ENCODE measurements at places on chromosomes 7 and 10.
A peak's percentile ranks its signal among the peaks of the same experiment; 100 is the strongest.

DNA sequence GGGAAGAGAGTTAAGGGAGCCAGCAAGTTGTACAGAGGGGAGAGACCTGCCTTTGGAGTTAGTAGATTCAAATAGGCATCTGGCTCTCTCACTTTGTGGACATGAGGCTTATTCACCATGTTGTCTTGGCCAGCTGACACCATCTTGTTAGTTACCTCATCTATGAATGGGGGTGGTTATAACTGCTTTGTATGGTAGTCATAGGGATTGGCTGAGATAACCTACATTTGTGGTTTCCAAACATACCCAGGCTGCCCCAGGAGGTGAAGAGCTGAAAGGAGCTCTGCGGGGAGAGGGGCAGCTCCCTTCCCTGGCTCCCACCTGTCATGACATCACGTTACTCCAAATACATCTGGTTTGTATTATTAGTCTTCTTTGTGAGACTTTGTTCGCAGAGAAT is 393.3 kb upstream of the AUTS2 start:
- no peak for DNase-seq

GRCh38 chr10:14554491-14555205 is 220.0 kb downstream of the FAM107B start:
- no peak for DNase-seq

- DNase-seq: no peak
Observed at GRCh38 chr7:118846977-118847376, 622.5 kb downstream of the ANKRD7 start.

DNA sequence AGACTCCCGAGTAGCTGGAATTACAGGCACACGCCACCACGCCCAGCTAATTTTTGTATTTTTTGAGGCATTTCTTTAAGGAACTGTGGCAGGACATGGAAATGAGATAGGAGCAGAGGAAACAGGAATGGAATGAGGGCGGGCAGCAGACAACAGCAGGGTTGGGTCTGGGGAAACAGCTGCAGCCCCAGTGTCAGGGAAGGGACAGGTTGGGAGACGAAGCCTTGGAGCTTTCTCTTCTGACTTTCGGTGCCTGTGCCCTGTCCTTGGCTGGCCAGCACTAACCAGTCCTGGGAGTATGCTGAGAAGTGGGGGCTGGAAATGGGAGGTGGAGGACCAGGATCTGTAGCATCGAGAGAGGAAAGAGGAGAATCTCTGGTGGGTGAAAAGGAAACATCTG is 47.4 kb downstream of the ATOH7 start:
- no peak for DNase-seq

DNA sequence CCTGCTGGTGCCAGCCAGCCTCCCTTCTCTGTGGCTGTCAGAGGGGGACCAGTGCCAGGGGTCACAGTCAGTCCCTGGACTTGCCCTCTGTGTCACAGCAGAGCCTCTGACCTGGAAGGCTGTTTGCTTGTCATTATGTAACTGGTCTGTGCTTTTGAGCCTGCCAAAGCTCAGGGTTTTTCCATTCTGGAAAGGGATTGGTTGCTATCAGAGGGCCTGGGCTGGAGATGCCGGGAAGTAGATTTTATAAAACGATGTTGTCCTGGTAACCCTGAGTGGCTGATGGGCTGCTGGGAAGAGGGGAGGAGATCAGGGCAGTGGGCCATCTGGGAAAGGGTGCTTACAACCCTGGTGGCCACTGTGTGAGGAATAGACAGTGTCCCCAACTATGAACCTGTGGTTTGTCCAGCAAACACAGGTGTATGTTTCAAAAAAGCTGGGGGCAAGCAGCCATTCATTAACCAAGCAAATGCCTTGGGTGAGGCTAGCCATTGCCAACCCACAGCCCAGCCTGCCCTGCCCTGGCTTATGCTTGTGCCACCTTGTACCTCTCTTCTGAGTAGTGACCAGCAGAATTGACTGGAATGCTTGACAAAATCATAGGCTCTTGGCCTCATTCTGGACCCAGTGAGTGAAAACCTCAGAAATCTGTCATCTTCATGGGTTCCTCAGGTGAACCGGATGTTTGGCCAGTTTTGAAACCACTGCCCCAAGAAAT is 21.6 kb downstream of the SFTPD start:
- no peak for DNase-seq

- no peak for DNase-seq
Observed at GRCh38 chr10:30284865-30285594, 64.0 kb downstream of the MTPAP start.

DNA sequence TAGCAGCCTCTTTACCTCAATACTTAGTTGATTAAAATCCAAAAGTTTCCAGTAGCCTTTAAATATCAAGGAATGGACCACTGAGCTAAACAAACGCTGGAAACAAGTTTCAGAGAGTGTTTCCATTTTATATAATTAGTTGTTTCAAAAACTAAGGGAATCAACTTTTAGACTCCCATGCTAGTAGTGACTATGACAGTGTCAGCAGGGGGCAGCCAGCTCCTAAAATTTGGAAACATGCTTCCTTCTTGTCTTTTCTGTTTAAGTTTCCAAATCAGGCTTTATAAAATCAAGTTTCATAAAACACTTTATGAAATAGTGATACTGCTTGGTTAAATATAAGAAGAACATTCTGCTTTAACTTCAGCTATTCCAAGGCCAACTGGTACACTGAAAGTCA is 138.2 kb upstream of the TMEM229A start:
- DNase-seq: no peak

DNA sequence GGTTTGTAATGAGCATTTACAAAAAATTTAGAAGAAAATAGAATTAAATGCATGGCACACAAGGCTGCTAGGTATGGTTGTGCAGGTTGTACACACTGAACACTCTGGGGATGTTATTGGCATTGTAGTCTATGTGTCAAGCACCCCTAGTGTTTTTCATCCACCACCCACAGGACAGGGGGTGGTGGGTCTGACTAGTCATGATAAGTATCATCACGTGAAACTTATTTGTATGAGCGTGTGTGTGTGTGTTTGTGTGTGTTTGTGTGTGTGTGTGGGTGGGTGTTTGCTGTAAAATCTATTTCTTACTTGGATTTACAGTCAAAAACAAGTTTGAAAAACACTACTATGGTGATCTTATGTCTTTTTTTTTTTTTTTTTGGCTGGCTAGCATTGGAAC is 66.5 kb downstream of the MAP3K8 start:
- DNase-seq: no peak

- no peak for DNase-seq
Observed at GRCh38 chr10:84844461-84844860, 516.1 kb downstream of the CCSER2 start.

- DNase-seq: no peak
Observed at GRCh38 chr10:89217057-89217990, 10.2 kb upstream of the CH25H start.

DNA sequence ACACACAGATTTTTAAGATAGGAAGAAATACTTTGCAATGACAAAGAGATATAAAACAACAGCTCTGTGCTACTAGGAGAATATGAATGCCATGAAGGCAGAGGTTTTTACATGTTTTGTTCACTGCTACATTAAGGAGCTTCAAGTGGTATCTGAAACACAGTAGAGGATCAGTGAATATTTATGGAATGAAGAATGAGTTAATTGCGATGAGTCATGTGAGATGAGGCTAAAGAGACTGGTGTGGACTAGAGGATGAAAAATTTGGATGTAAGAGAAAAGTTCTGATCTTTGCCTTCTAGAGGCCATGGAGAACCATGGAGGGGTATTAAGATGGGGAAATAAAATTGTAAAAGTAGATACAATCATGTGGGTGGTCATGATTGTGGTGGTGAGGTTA is 434.2 kb downstream of the PHTF2 start:
- no peak for DNase-seq

- no peak for DNase-seq
Observed at GRCh38 chr7:8092140-8092539, 123.5 kb downstream of the GLCCI1 start.

GRCh38 chr10:19920075-19920726 is 104.0 kb downstream of the PLXDC2 start:
- no peak for DNase-seq

- DNase-seq: no peak
Observed at GRCh38 chr7:386385-386784, 96.4 kb downstream of the FOXL3 start.

- peak; percentile 84 for DNase-seq
Observed at GRCh38 chr7:155205368-155206317, 92.0 kb upstream of the INSIG1 start.

DNA sequence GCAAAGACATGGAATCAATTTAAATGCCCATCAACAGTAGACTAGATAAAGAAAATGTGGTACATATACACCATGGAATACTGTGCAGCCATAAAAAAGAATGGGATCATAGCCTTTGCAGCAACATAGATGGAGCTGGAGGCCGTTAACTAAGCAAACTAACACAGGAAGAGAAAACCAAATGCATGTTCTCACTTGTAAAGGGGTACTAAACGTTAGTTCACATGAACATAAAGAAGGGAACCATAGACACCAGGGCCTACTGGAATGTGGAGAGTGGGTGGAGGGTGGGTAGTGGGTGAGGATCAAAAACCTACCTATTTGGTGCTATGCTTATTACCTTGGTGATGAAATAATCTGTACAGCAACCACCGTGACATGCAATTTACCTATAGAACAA is 78.4 kb upstream of the GSDME start:
- DNase-seq: no peak

GRCh38 chr7:134729895-134730294 is 49.5 kb upstream of the CALD1 start:
- no peak for DNase-seq

DNA sequence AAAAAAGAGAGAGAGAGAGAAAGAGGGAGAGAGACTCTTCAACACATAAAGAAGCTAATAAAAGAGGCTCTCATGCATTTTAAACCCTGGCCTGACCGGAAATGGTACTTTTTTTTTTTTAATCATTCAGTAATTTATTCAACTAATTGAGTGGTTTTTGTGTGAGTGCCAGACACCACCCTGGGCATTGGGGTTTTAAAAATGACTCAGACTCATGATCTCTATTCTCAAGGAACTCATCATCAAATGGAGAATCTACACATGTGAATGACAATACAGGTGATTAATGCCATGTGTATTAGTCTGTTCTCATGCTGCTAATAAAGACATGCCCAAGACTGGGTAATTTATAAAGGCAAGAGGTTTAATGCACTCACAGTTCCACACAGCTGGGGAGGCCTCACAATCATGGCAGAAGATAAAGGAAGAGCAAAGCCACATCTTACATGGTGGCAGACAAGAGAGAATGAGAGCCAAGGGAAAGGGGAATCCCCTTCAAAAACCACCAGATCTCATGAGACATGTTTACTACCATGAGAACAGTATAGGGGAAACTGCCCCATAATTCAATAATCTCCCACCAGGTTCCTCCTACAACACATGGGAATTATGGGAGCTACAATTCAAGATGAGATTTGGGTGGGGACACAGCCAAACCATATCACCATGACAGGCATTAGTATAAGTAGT is 158.5 kb upstream of the AUTS2 start:
- no peak for DNase-seq

DNA sequence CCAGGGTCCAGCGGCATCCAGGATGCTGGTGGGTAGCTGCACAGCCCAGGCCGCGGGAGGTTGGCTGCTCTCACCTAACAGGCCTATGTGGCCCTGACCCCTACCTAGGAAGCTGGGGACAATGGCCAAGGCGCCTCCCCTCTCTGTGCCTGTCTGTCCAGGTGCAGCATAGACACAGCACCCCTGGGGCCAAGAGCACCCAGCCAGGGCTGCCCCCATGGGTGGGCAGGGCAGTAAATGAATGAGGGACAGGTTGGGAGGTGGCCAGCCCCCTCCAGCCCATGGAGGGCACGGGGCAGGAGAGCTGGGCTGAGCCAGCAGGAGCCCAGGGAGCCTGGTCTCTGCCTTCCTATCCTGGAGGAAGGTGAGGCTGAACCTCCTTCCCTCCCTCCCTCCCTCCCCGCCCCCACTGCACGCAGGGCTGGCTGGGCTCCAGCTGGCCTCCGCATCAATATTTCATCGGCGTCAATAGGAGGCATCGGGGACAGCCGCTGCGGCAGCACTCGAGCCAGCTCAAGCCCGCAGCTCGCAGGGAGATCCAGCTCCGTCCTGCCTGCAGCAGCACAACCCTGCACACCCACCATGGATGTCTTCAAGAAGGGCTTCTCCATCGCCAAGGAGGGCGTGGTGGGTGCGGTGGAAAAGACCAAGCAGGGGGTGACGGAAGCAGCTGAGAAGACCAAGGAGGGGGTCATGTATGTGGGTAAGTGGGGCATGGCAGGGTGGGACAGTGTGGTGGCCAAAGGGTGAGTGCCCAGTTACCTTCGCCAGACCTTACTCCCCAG is at the start of gene SNCG:
TSS of gene SNCG (plus strand) at position 484 of the 785 bp plus-strand sequence. CDS start at position 583, 99 bp downstream.
- no peak for DNase-seq

DNA sequence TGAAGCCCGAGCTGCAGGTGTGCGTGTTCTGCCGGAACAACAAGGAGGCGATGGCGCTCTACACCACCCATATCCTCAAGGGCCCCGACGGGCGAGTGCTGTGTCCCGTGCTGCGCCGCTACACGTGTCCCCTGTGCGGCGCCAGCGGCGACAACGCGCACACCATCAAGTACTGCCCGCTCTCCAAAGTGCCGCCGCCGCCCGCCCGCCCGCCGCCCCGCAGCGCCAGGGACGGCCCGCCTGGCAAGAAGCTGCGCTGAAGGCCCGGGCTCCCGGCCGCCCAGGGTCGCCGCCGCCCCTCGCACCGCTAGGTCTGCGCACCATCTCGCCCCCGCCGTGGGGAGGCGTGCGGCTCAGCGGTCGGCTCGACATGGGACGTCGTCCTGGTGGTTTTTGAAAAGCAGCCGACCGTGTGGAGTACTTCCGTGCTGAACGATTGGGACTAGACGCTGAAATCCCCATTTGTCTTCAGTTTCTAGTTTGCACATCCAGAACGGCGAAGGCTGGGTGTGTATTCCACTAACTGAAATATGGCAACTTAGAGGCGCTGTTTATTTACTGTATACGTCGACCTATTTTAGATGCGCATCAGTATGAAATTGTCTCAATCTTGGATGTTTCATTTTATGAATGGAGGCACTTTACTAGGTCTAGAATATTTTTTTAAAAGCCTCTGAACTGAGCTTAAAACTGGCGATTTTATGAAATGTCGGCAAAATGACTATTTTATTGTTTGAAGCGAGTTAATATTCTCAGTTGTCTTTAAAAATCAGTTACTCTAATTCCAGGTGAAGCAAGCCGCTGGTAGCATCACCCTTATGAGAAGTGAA is 1.1 kb downstream of the NANOS1 start:
- DNase-seq: no peak

GRCh38 chr7:8175929-8176369 is 86.0 kb downstream of the ICA1 start:
- no peak for DNase-seq

- DNase-seq: no peak
Observed at GRCh38 chr10:28533186-28533564, 257 bp downstream of the WAC start.

DNA sequence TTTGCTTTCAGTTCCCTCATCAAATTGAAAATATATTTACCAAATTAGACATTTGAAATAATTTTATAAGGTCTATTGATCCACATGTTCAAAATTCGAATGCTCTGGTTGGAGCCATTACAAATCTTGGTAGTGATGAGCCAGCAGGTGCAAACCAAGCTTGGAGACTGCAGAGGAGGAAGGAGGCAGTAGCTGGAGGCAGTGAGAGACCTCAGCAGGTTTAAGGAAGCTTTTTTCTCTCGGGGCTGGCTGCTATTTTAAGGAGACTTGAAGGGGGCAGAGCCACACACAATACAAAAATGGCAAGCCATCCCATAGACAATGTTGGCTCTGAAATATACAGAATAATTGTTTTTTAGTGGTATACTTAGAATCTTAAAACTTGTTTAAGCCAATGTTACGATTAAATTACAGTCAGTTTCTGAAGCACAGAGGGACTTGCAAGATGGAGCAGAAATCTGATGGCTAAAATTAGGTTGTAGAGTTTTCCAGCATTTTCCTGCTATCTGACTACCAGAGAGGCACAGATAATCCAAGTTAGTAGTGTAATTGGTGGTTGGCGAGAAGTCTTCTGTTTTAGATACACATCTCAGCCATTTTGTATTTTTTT is 185.8 kb downstream of the SNX10 start:
- DNase-seq: no peak

Data from GOT3 (cell line).